T follicular helper cell (primary cell): ENCODE measurements at places on chromosomes 5 and 9.

DNA sequence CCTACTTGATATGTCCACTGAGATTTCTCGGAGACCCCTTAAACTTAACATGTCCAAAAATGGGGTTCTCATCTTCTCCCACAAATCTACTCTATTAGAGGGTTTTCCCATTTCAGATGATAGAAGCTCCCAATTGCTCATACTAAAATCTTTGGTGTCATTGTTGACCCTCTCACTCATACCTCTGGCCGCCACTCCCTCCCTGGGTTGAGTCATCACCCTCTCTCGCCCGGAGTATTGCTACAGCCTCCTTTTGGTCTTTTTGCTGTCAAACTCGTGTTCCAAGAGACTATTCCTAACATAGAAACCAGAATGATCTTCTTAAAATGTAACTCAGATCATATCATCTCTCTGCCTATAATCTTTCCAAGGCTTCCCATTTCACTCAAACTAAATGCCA, 91.0 kb upstream of the GNAQ start:
- no peak for DNase-seq

- no peak for DNase-seq
These were observed 435.5 kb downstream of the CAAP1 start for GRCh38 chr9:26457151-26457550.

- no peak for DNase-seq
These were observed 29.4 kb downstream of the FAM240B start for GRCh38 chr9:38690574-38690973.

DNA sequence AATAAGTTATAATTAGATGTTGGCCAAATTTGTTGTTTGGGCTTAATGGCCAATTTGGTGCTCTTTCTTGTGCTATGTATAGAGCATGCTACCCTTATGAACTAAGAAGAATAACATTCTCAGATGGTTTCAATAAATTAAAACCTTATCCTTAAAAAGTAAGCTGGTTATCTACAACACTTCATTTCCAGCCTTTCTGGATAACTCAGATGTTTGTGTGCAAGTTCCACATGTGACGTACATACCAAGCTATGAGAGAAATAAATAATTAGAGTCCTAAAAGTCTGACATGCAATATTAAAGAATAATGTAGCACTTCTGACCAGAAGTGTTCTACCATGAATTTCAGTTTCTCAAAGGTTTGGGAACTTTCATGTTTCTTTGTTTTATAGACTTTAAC, 11.7 kb downstream of the MTREX start:
- DNase-seq = no peak

DNA sequence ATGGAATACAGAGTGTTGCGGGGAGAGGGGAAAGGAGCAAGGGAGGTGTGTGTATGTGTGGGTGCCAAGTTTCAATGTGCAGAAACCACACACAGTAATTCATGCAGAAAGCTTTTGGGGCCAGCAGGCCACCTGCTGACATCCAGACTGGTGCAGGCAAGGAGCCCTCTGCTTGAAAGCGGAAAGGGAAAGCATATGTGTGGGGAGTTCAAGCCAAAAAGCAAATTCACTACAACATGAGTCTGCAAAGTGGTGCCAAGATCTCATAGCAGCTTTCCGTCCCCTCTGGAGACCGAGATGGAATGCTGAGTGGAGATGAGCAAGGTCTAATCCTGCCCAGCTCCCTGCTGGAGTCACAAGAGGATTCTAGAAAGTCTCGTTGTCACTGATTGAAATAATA, 159.7 kb upstream of the VLDLR start:
- DNase-seq = no peak

DNA sequence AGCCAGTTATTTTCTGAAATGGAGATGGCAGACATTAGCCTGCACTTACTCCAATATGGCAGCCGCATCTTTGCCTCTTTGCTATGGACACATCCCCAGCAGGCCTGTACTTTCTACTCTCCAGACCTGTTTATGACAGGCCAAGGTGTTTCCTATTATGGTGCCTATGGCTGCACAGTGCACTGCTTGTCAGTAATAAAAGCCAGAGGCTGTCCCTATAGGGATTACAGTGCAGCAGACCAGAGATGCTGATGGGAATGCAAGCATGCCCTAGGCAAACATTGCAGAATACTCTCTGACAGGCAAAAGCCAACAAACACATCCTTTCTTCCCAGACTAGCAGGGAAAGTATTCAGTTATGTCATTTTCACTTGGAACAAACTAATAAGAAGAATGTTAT, 442.9 kb downstream of the RAB3C start:
- no peak for DNase-seq

DNA sequence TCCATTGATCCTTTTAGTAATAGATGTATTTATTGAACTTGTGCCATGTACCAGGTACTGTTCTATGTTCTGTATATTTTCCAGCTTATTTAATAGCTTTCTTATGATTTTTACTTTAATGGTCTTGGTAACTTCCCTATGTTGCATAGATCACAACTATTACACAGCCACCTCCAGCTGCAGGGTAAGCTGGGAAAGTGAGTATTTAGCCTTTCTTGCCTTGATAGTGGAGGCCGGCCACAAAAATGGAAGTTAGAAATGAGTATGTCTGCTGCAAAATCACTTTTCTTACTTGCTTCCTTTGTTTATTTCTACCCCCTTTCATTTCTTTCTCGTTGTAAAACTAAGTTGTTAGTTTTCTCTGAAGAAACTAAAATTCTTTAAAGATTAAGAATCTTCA, 43.1 kb upstream of the ANKDD1B start:
- DNase-seq = no peak

- DNase-seq = no peak
These were observed 8.4 kb downstream of the TPPP start for GRCh38 chr5:684751-685216.

GRCh38 chr5:125372694-125373631, 626.5 kb upstream of the ZNF608 start:
- no peak for DNase-seq

DNA sequence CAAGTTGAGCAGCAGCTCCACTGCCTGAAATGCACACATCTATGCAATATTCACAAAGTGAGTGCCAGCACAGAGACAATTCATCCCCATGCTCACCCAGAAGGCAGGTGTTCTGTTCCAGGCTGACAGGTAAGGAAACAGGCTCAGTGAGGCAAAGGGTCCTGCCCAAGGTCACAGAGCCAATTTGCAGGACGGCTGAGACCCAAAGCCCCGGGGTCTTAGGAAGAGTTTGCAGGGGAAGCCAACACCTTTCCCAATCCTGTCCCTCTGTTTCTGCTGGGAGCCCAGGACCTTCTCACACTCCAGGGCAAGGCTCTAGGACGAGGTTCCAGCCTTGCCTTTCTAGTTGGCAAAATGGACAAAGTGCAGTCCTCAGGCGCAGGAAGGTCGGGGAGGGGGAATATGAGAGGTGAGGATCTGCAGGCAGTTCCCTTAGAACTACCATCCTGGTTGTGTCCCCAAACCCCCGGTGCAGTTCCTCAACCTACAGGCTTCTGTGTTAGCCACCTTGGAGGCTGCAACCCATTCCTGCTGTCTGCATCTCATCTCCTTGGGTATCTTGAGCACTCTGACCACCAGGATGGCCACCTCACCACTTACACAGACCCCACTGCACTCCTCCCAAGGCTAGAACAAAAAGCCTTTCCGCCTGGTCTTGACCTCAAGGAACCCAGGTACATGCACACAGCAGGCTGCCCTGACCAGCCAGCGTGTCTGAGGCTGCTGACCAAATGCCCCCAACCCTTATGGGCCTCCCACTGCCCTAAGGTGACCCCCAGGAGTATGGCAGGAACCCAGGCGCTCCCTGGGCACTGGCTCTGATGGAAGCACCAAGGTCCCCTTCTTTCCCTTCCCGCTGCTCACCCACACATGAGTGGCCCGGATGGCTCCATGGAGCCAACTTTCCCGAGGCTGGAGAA, 1.9 kb upstream of the BRD3 start:
- no peak for DNase-seq

DNA sequence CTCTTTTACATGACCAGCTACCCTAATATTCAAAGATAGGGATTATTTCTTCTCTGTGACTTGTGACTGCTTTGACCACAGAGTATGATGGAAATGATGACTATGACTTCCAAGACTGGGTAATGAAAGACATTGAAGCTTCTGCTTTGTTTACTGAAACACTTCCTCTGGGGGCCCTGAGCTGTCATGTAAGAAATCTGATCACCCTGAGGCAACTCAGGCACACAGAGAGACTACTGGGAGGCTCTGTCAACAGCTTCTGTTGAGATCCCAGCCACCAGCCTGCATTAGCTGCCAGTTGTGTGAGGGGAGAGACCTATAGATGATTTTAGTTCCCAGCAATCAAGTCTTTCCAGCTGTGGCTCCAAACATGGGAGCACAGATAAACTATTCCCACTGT, 76.5 kb downstream of the KCTD16 start:
- DNase-seq = no peak

DNA sequence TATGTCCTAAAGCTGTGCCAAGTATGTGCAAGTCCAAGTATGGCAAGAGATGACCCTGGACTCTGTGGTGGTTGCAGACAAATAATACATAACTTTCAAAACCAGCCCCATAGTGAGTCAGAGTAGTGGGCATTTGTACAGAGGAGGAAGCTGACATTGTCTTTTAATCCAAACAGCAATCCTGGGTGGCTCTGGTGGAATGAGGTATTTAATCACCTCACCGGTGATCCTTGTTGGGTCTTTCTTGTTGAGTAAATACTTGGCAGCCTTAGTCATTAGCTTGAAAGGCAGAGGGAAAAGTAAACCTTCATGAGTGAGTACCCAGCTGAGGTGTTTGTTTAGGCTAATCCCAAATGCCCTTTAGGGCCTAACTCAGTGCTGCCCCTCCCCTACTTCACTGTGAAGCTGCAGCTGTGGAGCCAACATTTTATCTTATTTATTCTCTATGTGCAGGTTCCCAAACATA, 148.7 kb upstream of the SLC12A2 start:
- DNase-seq = no peak

- peak; percentile 33 for DNase-seq
These were observed 35.2 kb upstream of the SPATA31C2 start for GRCh38 chr9:88173378-88173999.

DNA sequence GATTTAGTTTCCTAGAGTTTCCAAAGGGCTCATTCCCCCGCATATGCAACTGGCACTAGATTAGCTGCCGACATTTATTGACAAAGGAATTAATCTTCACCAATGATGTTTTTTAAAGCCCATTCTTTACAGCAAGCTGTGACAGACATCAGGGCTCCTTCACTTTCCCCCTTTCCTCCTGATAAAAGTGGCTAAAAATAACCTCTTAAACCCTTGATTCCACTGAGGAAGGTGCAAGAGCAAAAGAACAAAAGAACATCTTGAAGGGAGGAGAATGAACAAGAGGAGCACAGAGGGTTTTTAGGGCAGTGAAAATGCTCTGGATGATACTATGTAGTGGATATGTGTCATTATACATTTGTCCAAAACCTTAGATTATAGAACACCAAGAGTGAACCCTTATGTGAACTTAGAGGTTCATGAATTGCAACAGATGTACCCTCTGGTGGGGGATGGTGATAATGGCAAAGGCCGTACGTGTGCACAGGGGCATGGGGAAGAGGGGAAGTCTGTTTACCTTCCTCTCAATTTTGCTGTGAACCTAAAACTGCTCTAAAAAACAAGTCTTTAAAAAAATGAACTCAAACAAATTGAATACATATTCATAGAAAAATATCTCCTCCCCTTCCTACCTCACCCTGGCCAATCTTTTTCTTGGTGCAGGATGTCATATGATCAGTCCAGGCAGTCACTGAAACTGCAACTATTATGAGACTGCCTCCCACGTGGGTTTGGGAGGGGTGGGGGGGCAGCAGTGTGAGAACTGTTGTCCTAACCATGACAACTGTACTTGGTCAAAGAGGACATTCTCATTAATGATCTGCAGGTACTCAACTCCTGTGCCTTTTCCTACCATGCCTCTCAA, 83.0 kb downstream of the MARCHF3 start:
- no peak for DNase-seq

GRCh38 chr9:136489731-136490130, 6.9 kb upstream of the SEC16A start:
- DNase-seq = no peak

GRCh38 chr9:129879103-129879699, 43.9 kb downstream of the USP20 start:
- no peak for DNase-seq

DNA sequence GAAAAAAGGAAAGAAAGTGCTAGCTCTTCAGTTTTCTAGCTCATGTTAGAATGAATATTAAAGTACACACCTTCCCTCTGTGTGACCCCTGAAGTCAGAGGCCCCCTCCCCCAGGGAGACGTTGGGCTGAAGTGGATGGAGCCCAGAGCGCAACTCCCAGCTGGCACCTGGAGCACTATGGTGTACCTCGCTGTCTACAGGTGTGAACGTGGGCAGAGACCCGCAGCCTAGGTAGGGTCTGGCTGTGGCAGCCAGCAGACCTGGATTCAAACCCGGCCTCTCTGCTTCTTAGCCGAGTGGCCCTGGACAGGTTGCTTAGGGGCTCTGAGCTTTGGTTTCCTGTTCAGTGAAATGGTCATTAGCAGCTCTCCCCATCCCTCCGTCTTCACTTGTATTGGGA, 6.3 kb downstream of the TOR2A start:
- no peak for DNase-seq

DNA sequence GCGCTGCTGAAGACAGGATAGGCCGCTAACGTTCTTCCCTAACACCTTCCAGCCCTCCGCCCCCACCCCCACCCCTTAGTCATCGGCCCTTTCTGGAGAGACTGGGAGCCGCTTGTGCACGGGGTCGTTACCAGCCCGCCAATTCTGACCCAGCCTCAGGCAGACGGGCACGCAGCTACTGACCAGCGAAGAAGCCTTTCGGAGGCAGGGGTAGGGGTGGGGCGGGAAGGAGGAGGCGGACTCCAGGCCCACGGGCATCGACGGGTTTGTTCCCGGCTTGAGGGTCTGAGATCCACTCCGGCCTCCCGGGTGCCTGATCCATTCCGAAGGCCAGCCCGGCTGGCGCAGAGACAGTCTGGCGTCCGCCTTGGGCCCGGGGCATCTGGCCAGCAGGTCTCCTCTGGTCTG, 729 bp upstream of the HAND1 start:
- DNase-seq = no peak

DNA sequence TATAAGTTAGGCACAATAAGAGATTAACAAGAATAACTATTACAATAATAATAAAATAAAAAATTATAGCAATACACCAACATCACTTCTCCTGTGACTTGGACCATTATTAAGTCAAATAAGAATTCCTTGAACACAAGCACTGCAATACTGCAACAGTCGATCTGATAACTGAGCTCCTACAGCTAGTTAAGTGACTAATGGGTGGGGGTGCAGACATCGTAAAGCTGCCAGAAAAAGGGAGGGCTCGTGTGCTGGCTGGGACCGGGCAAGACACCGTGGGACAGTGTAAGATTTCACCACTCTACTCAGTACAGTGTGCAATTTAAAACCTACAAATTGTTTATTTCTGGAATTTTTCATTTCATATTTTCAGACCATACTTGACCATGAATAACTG, 78.8 kb downstream of the SNX24 start:
- no peak for DNase-seq

- no peak for DNase-seq
These were observed 334.1 kb downstream of the ZSWIM6 start for GRCh38 chr5:61666064-61666621.
